ENCODE measurements at places on chromosomes 1 and 21.

DNA sequence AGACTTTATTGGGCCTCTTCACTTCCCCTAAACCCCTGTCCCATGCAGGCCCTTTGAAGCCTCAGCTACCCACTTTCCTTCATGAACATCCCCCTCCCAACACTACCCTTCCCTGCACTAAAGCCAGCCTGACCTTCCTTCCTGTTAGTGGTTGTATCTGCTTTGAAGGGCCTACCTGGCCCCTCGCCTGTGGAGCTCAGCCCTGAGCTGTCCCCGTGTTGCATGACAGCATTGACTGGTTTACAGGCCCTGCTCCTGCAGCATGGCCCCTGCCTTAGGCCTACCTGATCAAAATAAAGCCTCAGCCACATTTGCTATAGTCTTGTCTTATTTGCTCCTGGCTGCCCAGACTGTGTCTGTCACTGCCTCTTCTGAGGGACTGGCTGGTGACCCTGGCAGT is 5.5 kb downstream of the GSTM4 start:
- no peak for DNase-seq

GRCh38 chr1:169186106-169186505 is 79.6 kb downstream of the ATP1B1 start:
- no peak for DNase-seq

- DNase-seq = no peak
Measured at GRCh38 chr1:186958520-186958919, 129.8 kb downstream of the PLA2G4A start.

DNA sequence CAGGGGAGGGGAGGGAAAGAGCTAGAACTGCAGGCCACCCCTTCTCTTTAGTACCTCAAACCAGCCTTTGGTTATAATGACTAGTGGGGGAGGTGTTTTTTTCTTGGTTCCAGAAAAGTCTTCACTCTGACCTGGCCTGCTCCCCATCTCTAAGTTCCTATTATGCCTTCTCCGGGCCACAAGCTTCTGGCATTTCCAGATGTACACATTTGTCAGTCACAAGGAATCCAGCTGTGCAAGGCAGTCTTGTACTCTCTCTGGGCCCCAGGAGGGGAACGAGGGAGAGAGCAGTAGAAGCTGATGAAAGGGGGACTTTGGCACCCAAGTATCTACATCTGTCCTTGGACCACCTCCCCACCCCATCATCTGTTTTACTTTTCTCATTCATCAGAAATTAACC is 2.7 kb upstream of the FALEC start:
- DNase-seq = no peak

GRCh38 chr1:56215771-56216170 is 363.6 kb downstream of the PLPP3 start:
- no peak for DNase-seq
